Activated CD4-positive, alpha-beta T cell treated with anti-CD3 and anti-CD28 coated beads, Interleukin-2, amount 50 U/mL, for 4 hours (primary cell): ENCODE measurements at places on chromosomes 6 and 20.

DNA sequence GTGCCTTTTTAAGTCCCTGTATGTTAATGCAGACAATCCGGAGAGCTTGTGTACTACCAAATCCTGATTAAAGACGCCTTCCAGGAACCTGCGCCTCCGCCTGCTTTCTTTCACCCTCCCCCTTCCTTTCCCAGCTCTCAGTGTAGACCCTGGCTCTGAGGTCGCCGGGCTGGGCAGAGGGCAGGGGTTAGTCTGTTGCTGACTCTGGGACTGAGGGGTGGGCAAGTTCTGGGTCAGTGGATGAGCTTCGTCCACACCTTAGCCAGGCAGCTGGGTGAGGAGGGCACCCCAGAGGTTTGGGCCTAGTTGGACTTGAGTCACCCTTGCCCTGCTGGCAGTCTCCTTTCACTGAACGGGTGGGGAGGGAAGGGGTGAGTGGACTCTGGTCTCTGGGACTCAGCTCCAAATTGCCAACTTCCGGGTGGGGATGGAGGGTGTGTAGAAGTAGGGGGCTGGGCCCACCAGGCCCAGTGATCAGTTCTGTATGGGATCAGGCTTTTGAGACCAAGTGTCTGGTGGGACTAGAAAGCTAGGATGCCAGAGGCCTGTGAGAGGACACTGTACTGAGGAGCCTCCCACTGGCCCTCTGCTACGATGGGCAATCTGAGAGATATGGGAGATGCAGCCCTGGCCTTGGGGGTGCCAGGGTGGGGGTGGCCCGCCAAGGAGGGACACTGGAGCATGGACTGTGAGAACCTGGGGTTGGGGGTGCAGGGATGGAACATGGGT lies 21.3 kb upstream of the SLC22A7 start:
- no peak for DNase-seq

DNA sequence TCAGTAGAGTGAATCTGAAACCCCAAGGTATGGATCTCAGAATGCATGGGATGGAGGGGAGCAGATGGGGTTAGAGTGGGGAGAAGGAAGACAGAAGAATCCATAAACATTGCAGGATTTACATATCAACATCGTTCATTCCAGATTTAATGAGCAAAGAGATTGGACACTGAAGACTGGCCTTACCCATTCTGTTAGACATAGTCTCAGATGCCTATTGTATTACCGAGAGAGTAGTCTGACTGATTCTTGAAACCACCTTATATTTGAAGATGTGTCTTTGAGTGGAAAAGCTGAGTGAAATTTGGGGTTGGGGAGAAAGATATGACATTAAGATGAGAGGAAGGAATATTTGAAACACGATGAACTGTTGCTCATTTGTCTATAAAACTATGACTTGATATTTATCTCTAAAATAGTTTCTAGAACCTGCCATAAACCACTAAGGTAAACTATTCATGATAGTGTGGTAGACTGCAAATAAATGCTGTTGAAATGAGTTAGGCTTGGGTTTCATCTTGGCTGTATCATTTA lies 5.7 kb downstream of the HLA-DRA start:
- DNase-seq: no peak

- DNase-seq: no peak
These were observed 11.2 kb upstream of the ZNF76 start for GRCh38 chr6:35248300-35248699.

DNA sequence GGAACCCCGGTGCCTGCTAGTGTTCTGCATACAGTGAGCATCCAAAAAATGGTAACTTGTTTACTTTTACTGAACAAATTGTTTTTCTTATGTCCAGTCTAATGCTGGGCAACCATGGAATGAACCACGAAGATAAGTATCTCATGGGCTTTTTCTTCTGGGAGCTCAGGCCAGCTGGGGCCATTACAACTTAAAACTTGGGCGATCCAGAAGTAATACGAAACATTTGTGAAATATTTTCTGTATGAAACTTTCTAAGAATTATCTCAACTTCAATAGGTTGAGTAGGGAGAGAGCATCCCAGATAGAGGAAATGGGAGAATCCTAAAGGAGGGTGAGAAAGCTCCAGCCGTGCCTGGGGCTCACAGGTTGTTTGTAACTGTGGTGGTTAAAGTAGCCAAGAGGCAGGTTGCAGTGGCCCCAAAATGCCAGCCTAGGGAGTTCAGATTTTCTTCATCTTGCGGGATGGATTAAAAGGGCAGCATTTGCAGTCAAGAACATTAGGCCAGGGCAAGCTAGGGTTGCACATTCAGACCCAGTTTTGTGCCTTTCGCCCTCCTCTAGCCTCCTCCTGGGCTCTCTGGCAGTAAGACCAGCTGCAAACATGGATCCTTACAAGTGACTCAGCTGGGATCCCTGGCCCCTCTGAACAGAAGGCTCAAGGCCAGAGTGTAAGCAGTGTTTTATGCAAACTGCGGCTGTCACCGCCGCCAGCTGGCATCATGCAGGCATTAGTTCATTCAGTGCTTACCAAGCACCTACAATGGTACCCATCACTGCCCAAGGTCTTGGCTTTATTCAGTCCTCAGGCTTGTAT lies 41.5 kb downstream of the ELMO2 start:
- no peak for DNase-seq

- DNase-seq: no peak
These were observed 264.9 kb upstream of the PLCB4 start for GRCh38 chr20:8803941-8804340.

DNA sequence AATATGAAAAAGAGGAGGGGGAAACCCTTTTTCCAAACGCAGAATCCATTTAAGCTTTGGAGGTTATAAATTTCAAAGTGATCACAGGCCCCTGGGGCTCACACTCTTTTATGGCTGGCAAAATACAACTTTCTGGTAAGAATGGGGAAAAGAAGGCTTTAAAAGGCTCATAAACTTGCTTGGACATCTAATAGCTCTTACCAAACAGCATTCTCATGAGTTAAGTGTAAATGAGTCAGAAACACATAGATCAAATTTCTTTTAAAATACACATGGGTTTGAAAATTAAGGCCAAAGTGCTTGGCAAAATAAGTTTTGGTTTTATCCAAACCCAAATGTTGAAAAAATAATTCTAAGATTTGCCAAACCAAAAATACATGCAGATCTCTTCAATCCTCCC lies 154.6 kb downstream of the SOBP start:
- DNase-seq: no peak

DNA sequence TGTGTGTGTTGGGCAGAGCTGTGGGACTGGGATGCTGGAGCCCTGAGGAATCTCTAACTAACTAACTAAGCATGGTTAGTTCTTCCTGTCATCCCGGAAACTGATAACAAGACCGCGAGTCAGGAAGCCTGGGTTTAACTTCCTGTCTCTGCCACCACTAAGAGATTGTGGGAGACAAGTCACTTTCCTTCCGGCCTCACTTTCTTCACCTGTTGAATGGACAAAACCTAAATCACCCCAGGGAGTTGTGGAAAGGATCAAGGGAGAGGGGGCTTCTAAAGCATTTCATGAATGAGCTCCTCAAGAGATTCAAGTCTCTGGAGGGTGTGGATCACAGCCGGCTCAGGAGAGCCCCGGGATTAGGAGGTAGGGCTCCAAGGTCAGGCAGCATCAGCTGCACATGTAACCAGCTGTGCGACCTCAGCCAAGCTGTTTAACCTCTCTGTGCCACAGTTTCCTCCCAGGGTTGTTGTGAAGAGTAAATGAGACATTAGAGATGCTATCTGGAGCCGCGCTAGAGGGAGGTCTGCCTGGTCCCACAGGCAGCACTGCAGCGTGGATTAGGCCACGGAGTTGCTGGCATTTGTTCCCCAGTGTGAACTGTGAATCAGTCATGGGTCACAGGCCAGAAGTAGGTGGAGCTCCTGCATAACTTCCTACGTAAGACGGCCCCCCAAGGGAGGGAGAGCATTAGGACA lies 105.1 kb downstream of the TOX2 start:
- peak; percentile 9 for DNase-seq

GRCh38 chr6:36817847-36818246 lies 21.4 kb downstream of the CPNE5 start:
- no peak for DNase-seq

GRCh38 chr20:17816804-17817587 lies 117.2 kb downstream of the BANF2 start:
- DNase-seq: no peak

DNA sequence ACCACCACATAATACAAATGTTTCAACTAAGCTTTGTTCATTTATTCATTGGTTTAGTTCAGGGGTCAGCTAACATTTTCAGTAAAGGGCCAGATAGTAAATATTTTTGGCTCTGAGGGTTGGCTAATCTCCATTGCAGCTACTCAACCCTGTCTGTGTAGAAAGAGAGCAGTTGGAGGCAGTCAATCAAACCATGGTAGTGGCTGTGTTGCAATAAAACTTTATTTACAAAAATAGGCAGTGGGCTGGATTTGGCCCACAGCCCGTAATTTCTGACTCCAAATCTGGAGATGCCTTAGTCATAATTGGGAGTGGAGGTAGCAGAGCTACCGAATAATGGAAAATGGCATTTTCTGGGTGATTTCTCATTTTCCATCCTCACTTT lies 242.5 kb upstream of the ZFP64 start:
- no peak for DNase-seq

DNA sequence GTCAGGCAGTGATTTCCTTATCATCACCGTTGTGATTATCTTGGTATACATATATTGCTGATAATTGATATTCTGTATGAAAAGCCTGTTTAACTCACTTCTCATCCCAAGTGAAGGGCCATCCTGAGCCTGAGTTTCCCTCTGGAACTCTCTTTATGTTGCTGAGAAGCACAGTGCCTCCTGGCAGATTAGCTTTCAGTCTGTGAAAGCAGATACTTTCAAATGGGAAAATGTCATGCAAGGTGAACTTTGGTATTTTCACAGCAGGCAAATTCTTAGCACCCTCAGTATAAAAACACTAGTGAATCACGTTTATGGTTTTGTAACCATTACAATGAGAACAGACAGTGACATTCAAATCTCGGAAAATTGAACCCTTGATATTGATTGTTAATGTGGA lies 151.6 kb downstream of the PRIM2 start:
- no peak for DNase-seq

GRCh38 chr20:49636447-49636846 lies 68.5 kb upstream of the PTGIS start:
- no peak for DNase-seq

DNA sequence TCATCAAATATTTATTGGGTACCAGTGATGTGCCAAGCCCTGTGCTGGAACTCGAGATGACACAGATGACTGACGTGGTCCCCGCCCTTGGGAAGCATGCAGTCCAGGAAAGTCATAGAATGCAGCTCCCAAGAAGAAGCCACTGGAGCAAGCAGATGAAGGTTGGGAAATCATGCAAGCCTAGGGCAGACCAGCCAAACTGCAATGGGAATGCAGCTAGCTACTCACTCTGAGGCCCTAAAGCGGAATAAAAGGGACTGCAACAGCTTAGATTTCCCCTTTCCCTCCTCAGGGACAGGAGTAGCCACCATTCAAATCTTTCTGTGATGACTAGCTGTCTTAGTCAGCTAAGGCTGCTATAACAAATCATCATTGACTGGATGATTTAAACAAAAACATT lies 152.2 kb downstream of the MAFB start:
- DNase-seq: no peak

DNA sequence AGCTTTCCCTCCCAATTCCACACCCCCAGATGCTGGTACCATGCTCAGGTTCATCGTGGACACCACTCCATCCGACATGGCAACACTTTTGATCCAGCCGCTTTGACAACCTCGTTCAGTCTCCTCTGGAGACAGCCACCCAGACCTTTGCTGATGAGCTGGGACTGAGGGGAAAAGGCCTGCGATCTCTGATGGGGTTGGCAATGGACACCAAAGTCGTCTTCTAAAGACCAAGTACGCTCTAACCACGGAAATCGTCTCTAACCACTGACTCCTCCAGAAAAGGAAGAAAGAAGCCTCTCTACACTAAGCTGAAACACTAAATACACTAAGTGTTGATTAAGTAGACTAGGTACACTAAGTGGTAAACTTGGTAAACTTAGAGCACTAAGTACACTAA lies 26.1 kb upstream of the HLA-E start:
- DNase-seq: no peak

DNA sequence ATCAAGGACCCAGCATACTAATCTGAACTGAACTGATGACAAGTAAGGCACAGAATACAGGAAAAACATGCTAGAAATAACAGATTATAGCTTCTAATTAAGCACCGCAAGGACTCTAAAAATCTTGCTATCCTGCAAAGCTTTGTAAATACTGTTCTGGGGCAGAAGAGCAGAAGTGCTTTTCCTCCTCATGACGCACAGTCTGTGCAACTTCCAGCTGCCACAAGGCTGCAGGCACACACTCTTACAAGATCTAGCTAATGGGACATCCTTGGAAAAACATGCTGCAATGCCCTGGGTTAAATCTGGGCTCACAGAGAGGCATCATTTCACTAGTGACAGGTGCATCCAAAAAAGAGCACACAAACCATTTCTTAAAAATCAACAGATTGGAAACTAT lies 188.6 kb downstream of the GJA10 start:
- no peak for DNase-seq

DNA sequence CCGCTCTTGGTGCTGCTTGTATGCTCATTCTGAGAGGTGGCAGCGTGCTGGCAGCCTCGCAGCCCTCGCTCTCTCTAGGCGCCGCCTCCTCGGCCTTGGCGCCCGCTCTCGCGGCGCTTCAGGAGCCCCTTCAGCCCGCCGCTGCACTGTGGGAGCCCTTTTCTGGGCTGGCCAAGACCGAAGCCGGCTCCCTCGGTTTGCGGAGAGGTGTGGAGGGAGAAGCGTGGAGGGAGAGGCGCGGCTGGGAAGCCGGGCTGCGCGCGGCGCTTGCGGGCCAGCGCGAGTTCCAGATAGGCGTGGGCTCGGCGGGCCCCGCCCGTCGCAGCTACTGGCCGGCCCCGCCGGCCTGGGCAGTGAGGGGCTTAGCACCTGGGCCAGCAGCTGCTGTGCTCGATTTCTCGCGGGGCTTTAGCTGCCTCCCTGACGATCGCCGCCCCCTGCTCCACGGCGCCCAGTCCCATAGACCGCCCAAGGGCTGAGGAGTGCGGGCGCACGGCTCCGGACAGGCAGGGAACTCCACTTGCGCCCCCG lies 19.5 kb upstream of the FAM8A1 start:
- no peak for DNase-seq

- DNase-seq: no peak
These were observed 103.5 kb downstream of the GJA10 start for GRCh38 chr6:89997456-89998445.

DNA sequence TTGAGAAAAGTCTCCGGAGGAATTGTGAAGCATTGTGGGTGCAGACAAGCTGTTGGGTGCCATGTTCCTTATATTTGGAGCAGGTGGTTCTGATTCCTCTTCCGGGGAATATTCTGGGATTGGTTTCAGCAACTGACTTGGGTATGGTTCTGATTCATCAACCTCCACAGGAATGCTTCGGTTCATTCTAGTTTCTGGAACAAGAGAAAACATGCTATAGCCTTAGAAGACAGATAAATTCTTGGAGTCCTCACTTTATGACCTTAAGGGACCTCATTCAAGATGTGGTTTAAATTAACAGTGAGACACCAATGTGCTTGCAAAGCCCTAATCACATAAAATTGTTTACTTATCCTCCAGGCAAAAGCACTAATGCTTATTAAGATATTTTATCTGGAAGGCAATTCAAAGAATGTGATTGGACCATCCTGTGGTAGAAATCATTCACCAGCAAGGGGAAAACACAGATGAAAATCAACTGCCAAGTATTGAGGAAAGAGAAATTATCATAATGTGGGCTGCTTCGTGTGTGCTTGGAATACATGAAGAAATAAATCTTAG lies 13.7 kb downstream of the TRAF3IP2 start:
- no peak for DNase-seq

GRCh38 chr20:2330090-2330695 lies 34.4 kb downstream of the TGM3 start:
- no peak for DNase-seq

- no peak for DNase-seq
These were observed 218.8 kb upstream of the PDE10A start for GRCh38 chr6:165881806-165882205.

GRCh38 chr6:31718265-31718664 lies 3.1 kb downstream of the LY6G6D start:
- DNase-seq: no peak
